Glomerular endothelial cell (primary cell): ENCODE measurements at places on chromosomes 11 and 22.

DNA sequence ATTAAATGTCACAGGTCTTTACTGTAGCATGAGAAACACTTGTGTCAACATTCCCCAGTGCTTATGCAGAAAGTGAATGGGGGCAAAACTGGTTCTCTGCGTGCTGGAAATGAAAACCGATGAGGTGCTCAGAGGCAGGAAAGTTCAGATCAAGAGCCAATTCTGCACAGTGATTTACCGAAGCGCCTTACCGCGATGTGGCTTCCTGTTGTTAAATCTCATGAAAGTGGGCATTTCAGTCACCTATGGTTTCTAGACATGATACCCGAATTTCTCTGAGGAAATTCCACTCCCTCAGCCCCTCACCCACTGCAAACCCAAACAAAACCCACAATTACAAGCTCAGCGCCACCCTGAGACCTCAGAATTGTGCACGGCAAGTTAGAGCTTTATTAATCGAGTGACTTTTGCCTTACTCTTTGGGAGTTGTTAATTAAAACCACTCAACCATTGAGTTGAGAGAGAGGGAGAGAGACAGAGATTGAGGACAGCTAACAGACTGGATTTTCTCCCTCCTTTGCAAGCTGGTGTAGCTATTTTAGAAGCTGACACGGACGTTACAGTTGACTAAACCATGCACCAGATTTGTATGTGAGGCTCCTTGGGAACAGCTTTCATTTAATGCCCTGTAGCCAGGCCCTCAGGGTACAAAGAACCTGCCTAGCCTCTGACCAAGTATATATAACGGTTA is 196.4 kb downstream of the DBX1 start:
- no peak for DNase-seq

DNA sequence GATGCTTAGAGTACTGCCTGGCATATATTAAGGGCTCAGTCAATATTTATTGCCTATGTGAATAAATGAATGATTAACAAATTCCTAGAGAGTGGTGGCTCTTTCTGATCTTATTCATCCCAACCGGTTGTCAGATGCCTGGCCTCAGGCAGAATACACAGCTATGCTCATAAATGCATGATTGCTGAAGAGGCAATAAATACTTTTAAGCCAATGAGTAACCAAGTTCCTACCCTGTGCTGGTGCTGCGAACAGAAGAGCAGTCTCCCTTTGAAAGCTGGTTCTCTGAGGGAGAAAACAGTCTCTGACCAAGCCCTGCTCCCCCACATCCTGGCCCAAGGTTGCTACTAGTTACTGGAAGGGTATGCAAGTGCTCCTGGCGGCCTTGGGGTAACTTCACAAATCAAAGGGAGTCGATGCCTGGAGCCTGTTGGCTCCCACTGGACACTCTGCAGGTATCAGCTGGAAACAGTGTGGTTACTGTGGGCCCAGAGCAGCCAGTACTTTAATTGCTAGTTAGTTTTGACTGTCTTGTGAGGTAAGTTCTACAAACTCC is 2.8 kb downstream of the USH1C start:
- no peak for DNase-seq

- no peak for DNase-seq
Measured at GRCh38 chr11:6943131-6943530, 16.9 kb downstream of the ZNF215 start.

- no peak for DNase-seq
Measured at GRCh38 chr22:32600147-32600546, 125.5 kb downstream of the FBXO7 start.

- DNase-seq: no peak
Measured at GRCh38 chr11:67371189-67371910, 2.0 kb downstream of the CLCF1 start.
